ENCODE measurements at places on chromosomes 4 and X. TPM values are rescaled to one million over a fixed set of nuclear protein-coding genes. Genes with fewer than 3 reads are reported as not detected.

- no peak for DNase-seq
These were observed 56.9 kb upstream of the TMEM33 start for GRCh38 chr4:41878170-41878969.

Gene SYN1
- 9.8 TPM for total RNA-seq

GRCh38 chrX:1281521-1281920 lies 12.9 kb downstream of the CSF2RA start:
- no peak for DNase-seq

Gene YIPF7
- total RNA-seq, result 1.3 TPM

- no peak for DNase-seq
These were observed 48.4 kb upstream of the PRPS1 start for GRCh38 chrX:107579956-107580355.

Gene DCAF8L2
- total RNA-seq, result not detected

DNA sequence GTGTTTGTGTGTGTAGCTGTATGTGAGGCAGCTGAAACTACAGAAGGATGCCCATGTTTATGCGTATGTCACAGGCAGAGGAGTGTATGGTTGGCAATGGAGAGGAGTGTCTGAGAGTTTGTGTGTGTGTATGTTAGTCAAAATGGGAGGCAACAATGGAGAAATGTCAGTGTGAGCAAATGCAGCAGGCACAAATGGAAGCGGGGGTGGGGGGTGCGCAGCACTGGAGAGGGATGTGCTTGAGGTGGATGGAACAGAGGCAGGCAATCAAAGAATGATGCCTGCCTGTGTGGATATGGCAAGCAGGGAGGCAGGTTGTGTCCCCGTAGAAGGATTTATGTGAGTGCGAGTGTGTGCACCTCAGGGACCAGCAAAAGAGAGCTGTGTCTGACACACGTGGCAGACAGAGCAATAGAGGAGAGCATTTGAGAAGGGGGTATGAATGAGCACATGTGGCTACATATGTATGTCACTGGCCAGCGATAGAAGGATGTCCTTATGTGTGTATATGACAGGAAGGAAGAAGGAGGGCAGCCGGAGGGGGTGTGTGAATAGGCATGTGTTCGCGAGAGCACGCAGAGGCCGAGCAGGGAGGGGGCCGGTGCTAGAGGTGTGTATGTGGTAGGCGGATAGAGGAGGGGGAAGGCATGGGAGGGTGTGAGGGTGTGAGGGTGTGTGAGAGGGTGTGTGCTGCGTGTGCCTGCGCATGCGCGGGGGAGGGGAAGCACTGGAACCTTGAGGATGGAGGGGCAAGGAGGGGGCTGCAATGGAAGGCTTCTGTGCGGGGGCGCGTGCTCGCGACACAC lies 1.1 kb downstream of the PJA1 start:
- DNase-seq, result peak; percentile 64

- no peak for DNase-seq
These were observed 11.5 kb downstream of the LNX1 start for GRCh38 chr4:53579826-53580225.

- DNase-seq, result no peak
These were observed 109.6 kb downstream of the PACRGL start for GRCh38 chr4:20809812-20810211.

- DNase-seq, result no peak
These were observed 332.6 kb downstream of the FGF13 start for GRCh38 chrX:138378876-138379275.

Gene SLC38A5
- total RNA-seq, result 24.7 TPM

DNA sequence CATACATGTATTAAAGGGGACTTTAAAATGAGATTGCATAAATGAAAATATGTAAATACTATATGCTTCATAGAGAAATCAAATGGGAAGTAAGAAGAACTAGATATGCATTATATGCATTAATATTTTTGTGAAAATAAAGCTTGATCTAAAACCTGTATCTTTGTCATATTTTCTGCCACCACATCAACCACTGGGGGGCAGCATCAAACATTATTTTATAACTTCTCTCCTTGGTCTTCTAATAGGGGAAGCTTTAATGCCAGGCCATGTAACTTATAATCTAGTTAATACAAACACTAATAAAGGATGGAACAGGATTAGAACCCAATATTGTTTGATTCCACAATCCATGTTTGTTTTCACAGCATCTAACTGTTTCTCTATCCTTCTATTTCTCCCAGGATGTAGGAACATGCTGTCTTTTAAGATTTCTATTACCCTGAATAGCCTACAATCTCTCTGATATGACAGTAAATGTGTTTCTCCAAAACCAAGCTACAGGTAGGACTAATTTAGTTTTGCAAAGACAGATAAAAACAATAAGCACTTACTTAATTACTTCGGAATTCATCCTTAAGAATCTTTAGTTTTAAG lies 10.0 kb downstream of the QRFPR start:
- DNase-seq, result peak; percentile 17

GRCh38 chrX:20352935-20353336 lies 86.2 kb upstream of the RPS6KA3 start:
- DNase-seq, result no peak

DNA sequence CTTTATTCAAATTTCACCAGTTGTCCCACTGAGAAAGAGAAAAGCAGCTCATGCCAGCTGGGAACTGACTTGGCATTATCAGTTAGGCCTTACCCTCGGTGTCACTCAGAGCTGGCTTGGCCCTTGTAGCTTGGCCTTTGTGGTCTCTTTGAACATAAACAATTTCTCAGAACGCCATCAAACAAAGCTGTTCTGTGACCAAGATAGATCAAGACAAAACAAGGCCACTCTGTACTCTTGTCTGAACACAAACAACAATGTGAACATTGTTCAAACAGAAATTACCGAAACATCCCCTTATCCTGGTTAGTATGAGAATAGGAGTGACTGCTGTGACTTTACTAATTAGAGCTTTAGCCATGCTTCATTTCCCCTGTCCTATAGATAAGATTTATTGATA lies 57.2 kb downstream of the DIPK2B start:
- DNase-seq, result no peak

GRCh38 chr4:101160792-101161592 lies 186.3 kb downstream of the PPP3CA start:
- DNase-seq, result peak; percentile 15

DNA sequence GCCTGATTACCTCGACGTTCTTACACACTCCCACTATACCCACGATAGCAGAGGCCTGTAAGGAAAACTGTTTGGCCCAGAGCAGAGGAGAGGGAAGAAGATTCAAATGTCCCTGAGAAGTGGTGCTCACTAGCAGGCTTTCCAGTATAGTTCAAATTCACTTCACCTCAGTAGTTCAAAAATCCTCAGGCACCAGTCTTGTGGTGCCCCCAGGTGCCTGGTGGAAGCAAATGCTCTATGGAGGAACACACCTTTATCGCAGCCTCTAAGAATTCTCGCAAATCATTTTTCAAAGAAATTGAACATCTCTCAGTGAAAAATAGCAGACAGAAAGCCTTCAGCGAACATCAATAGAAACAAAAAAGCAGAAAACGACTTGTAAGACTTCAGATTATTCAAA lies 12.2 kb upstream of the MTMR1 start:
- DNase-seq, result peak; percentile 57

All from cerebellum (tissue), 4 donors.